HT-29 (cell line): ENCODE measurements at places on chromosomes 1 and 21. TPM values are rescaled to one million over a fixed set of nuclear protein-coding genes. Genes with fewer than 3 reads are reported as not detected.
A peak's percentile ranks its signal among the peaks of the same experiment; 100 is the strongest.

DNA sequence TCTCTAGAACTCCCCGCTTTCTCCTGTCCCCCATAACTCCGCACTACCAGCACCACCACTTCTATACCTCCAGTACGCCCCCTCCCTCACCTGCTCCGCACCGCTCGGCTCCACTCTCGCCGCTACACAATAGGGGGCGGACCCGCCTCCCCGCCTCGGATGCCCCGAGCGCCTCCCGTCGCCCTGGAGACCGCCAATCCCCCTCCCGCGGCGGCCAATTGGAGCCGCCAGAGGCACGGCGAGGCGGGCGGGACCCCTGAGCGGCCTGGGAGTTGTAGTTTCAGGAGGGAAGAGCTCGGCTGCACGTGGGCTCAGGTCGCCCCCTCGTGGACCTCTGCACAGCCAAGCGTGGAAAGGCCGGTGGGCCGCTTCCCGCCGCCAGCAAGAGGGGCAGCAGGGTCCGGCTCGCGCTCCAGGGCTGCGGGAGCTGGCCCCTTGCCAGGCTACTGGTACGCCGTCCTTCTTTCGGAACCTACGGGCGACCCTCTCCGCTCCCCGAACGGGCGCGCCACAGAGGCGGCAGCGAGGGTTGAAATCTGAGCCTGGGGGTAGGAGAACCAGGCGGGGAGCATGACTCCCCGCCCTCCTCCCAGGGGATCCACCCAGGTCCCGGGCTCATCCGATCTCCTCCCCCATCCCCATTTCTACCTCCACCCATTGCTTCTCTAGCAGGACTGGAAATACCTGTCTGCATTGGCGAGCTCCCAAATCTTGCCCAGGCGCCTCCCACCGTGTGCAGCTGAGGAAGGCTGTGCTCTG lies at the start of gene IGSF9:
Gene IGSF9 (minus strand): TSS at position 131 of the 759 bp plus-strand sequence. CDS start 2,159 bp downstream, outside the sequence.
- DNase-seq, result peak; percentile 95

Gene HEYL
- total RNA-seq, result 0.05 and 0.16 TPM in 2 replicates

GRCh38 chr1:161910604-161911003 lies 113.1 kb downstream of the OLFML2B start:
- no peak for DNase-seq

Gene ZBTB40
- 10.4 and 11.9 TPM in 2 replicates for total RNA-seq

- DNase-seq, result no peak
Measured at GRCh38 chr1:56268519-56269140, 310.7 kb downstream of the PLPP3 start.

Gene C1orf185
- not detected in 2 replicates for total RNA-seq

DNA sequence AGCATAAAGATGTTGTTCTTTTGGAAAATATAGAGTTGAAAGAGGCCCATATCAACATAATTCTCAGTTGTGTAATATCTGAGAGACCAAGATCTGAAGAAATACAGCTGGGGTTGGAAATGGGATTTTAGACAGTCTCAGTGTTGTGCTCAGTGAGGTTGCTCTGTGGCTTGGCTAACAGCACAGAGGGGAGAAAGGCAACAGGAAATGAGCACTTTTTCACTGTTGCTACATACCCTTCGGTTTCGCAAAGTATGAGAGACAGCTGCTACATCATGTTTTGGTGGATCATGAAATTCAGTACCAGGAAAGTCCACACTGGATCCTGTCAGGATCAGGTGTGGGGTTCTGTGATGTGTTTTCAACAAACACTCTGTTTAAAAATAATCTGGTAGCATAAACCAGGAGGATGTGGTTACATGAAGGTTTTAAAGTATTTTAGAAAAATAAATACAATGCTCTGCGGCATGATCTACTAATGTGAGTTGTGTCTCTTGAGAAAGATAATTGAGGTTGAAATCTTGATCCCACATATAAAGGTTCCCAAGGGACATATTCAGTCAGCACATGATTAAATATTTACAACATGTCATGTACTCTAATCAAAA lies 7.0 kb upstream of the GPR88 start:
- DNase-seq, result no peak

DNA sequence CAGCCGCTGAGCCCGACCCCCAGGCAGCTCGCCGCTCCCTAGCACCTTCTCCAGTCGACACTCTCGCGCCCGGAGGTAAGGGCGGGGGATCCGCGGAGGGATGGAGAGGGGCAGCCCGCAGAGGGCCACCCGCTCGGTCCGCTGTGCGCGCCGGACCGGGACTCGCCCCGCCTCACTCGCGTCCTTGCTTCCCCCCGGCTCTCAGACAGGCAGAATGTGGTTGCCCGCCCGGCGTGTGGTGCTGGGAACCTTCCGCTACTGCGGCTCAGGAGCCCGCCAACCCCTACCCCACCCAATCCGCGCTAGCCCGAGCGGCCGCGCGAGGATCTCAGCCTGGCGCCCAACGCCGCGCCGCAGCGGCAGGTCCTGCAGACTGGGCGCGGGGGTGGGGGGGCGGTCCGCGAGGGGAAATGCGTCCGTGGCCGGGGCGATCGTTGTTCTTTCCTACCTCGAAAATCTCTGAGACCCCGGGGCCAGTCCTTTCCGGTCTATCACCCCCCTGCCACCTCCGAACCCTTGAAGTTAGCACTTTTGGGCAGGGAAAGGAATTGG lies 404 bp downstream of the LRRC8C start:
- peak; percentile 53 for DNase-seq

DNA sequence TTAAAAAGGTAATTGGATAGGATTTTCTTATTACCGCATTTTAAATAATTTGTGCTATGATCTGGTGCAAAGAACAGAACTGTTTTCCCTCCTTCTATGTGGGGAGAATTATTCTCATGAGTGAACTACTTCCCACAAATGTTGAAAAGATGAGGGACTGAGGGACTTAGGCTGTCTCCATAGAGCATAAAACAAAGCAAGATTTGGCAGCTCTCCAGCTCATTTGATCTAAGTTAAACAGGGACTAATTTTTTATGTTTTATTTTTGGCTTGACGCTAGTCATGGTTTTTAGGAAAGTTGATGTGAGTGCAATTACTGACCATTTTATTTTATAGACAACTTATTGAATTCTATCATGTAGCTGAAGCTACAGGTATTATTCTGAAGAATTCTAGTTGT lies 362.3 kb downstream of the HLX start:
- no peak for DNase-seq

- no peak for DNase-seq
Measured at GRCh38 chr1:58813801-58814200, 30.0 kb upstream of the JUN start.

DNA sequence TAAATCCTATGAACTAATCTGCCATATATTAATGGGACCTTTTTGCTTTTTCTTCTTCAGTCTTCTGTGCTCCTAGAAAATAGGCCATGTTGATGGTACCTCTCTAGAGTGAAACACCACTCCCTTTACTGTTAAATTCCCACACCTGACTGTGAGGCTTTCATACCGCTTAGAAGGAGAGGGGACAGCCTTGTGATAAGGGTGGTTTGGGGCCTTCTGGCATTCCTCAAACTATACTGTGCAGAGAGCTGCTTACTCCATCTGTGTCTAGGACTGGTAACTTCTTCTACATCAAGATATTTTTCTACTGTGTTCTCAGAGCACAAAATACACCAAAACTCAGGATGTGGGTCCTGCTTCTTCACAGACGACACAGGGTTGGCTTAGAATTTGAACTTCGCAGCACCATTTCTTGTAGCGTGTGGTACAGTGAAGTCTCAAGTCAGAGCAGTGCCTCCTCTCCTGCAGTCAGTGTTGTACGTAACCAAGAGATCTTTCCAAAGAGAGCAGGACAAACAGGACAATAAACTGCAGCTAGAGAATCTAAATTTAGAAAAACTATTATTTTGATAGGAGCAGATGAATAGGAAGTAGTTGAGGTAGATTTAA lies 43.8 kb downstream of the MACO1 start:
- no peak for DNase-seq

DNA sequence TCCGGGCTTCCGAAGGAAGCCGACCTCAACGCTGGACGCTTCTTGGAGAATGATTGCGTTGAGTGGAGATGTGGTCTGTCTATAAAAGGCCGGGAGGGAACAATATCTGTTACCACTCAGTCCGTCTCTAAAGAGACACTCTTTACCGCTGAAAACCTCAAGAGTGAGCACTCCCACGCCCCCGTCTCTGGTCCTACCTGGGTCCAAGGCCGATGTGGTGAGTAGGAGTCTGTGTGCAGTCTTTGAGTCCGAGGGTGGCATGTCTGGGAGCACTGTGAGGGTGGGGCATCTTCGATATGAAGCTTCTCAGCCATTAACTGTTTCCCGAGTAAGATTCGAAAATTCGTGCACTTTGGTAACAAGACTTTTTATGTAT lies 576 bp downstream of the ZFP69 start:
- DNase-seq, result no peak

DNA sequence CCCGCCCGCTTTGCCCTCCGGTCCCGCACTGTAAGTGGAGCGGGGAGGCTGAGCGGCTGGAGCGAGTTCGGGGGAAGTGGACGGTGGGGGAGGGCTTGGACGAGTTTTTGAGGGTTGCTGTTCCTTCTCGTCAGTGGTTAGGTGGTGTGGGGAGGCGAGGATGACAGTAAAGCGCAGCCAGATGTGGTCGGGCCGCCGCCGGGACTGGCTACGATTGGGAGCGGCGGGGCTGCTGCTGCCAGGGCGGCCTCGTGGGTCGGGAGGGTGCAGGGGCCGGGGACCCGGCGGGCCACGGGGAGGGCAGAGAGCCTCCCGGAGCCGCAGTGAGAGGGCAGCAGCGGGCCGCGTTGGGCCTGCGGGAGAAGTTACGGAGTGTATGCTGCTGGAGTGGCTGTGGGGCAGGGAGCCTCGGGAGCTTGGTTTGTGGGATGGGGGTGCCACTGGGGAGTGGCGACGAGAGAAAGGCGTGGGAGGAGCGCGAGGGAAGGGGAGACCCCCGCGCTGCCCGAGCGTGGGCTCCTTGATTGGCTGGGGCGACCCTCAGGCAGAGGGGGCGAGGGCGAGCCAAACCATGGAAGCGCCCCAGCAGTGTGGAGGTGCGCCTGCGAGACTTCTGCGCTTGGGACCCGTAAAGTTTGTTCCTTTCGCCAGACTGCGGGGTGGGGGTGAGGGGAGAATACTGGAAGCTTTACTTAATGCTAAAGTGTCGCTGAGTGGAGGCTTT lies 2.1 kb downstream of the ADGRL2 start:
- DNase-seq, result no peak

Gene MAP3K21
- 10.1 and 10.8 TPM in 2 replicates for total RNA-seq

DNA sequence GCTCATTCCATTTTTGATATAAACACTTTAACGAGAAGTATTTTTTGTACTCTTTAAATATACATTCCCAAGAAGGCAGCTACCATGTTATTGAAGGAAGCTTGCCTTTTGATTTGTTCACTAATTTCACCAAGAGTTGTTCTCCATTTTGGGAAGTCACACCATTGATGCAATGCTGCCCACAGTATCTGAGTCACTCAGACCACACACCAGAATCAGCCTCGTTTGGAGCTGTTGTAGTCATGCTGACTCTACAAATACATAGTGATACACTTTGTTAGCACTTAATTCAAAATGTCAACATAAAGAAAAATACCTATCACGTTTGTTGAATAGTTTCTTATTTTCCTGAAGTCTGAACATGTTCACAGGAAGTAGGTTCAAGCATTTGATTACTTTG lies 78.7 kb downstream of the PAPPA2 start:
- no peak for DNase-seq
